Head of caudate nucleus (tissue), 42 donors: ENCODE measurements at places on chromosomes 5 and 9.

- no peak for DNase-seq
Observed at GRCh38 chr9:109319626-109320241, 1.1 kb downstream of the EPB41L4B start.

DNA sequence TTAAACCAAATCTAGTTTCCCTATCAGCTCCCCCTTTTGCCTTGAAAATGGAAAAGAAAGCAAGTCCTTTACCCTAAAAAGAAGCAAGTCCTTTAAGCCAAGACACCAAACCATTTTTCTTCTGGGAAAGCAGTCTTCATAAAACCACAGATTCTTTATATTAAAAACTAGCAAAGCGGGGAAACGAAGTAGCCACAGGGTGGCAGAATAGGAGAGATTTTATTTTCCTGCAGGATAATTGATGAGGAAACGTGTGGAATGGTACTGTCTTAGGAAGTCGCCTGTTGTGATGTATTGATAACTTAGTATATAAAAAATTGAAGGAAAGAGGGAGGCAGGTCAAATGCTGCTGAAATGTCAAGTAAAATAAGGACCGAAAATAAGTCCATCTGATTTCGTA is 41.1 kb downstream of the ZNF883 start:
- DNase-seq: no peak

DNA sequence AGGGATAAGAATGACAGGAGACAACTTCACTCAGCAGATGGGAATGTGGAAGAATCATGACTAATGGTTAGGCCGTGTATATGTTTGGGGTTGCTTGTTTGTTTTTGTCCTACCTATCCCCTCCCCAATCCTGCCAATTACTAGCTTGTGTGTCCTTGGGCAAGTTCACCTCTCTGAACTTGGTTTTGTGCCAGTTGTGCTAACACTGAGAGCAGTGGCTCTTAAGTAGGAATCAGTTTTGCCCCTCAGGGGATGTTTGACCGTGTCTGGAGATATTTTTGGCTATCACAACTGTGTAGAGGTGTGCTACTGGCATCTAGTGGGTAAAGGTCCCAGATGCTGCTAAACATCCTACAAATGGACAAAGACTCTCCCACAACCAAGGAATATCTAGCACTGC is 287.0 kb downstream of the DMRT2 start:
- no peak for DNase-seq

DNA sequence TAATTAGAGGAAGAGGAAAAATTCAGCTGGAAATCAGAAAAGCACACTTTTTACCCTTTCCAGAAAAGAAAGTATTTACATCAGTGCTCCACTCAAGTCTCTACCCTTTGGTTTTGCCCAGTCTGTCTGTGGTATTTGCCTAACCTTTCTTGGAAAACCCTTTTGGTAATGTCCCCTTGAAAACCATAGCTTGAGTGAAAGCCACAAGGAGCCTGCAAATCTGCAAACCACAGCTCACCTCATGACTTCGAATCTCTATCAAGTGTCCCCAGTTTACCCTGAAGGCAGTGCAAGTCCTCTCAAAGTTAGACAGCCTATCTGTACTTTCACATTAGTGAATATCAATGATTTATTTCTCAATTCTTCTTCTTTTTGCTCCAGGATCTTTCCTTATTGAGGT is 162.1 kb upstream of the TSLP start:
- no peak for DNase-seq

DNA sequence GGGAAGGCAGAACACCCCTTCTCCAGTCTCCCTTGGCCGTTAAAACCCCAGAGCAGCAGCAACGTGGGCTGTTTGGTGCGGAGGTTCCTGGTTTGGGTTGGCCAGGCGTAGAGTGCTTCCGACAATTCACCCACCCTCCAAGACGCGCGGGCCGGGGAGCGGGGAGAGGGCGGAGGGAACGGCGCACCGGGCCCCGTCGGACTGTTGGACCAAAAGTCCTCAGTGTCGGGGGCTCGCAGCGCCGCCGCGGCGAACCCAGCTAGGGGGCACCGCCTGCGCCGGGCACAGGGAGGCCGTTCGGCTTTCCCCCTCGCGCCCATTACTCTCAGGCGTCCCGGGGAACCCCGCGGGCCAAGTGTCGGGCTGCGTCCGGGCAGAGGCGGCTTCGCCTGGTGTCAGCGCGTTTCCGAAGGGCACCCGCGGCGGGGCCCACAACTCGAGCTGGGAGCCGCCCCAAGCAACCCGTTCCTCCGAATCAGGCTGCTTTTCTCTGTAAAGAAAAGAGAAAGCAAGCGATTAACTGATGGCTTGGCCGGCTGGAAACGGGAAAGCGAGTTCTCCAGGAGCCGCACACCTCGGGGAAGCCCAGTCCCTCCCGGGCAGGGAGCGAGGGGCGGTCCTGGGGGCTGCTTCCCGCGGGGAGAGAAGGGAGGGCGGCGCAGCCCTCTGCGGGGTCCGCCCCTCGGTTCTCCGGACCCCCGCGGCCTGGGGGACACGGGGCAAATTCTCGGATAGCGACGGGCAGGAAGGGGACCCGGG is 145.5 kb downstream of the ERCC6L2 start:
- peak; percentile 63 for DNase-seq

DNA sequence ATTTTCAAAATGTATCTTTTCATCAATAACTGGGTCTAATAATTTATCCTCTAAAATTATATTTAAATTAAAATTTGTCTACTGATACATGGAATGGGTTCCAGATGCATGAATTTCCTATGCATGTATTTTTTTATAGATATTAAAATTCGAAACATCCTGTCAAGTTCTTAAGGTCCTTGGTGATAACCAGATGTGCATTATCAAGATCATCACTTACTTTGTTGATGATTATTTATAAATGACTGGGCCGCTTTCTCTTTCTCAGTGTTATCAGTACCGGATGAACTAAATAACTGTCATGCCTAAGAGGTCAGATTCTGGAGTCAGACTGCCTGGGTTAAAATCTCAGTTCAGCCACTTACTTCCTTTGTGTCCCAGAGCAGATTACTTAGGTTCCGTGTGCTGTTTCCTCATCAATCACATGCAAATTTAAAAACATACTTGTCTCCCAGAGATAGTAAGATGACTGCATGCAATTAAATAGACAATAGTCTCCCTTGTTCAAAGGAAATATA is 124.3 kb downstream of the TEX10 start:
- DNase-seq: no peak

GRCh38 chr9:121773954-121774714 is 122.7 kb downstream of the DAB2IP start:
- DNase-seq: no peak

- DNase-seq: no peak
Observed at GRCh38 chr5:36887532-36887931, 11.0 kb downstream of the NIPBL start.

- peak; percentile 21 for DNase-seq
Observed at GRCh38 chr9:12702160-12702758, 9.1 kb downstream of the TYRP1 start.

GRCh38 chr9:27519466-27520465 is 4.3 kb upstream of the IFNK start:
- DNase-seq: no peak

DNA sequence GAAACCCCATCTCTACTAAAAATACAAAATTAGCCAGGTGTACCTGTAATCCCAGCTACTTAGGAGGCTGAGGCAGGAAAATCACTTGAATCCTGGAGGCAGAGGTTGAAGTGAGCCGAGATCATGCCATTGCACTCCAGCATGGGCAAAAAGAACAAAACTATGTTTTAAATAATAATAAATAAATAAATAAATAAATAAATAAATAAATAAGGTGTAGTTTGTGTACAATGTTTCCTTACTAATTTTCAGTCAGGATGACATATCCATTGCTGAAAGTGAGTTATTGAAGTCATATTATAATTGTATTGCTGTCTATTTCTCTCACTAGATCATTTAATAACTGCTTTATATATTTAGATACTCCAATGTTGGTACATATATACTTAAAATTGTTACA is 581.5 kb upstream of the DAB2 start:
- no peak for DNase-seq

DNA sequence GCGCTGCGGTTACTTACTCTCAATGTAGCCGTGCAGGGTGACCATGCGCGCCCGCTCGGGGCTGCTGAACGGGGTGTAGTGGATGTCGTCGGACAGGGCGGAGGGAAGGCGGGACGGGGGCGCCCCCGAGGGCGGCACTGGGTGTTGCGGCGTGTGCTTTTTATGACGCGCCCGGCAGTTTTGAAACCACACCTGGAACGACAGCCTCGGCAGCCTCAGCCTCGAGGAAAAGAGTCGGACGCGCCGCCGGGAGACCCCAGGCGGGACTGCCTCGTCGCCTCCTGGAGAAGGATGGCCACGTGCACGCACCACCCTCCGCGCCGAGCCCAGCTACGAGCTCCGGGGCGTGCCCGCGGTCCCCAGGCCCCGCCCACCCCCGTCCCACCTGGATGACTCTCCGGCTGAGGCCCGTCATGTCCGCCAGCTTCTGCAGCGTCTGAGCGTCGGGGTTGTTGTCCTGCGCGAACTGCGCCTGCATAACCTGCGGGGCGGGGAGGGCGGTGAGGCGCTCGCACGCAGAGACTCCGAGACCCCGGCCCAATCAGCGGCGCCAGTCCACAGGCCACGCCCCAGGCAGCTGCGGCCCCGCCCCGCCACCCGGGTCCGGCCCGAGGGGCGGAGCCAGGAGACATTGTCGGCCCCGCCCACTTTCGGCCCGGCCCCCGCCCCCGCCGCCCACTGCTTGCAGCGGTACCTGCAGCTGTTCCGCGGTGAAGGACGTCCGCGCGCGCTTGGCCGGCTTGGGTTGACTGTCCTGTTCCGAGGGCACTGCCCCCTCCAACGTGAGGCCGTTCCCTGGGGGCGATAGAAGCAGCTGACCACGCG is 15.0 kb downstream of the LHX6 start:
- no peak for DNase-seq

DNA sequence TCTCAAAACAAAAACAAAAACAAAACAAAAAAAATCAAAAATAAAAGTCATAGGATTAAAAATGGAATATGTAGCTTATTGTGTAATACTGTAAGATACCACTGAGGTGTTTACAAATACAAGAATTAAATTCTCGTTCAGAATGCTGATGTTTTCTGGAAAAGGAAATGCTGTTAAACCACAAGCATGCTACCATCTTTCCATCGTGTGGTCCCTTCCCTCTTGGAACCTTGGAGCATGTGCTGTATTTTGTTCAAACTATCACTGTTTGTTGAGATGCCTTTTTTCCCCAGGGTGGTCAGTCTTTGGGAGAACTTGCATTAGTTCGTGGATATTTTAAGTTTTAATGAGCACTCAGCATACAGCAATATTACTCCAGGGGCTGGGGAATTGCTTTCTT is 39.7 kb downstream of the SUB1 start:
- DNase-seq: no peak

- no peak for DNase-seq
Observed at GRCh38 chr5:54774281-54775170, 210.9 kb downstream of the ESM1 start.

- DNase-seq: no peak
Observed at GRCh38 chr9:115378241-115378640, 260.3 kb upstream of the TNC start.

DNA sequence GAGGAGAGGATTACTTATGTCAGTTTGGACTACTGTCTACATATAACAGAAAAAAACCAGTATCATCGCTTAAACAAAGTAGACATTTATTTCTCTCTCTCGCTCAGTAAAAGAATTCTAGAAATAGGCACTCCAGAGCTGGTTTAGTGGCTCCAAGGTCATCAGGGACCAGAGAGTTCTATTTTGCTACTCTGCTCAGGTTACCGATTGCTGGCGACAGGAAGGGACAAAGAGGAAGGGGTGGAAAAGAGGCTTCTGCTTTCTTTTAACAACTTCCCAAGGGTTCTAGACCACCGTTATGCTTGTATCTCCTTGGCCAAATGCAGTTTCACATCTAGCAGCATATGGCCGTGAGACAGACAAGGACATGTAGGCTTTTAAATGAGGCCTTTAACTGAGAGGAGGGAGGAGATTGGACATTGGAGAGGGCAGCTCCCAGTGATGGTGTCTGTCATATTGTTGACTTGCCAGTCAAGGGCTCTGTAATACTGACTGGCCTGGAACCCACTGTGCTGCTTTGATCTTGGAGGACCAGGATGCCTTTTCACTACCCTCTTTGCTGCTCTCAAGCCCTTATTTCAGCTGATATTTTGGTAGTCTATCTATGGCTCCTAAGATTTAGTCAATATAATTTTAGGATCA is 15.6 kb upstream of the DCP2 start:
- DNase-seq: no peak

DNA sequence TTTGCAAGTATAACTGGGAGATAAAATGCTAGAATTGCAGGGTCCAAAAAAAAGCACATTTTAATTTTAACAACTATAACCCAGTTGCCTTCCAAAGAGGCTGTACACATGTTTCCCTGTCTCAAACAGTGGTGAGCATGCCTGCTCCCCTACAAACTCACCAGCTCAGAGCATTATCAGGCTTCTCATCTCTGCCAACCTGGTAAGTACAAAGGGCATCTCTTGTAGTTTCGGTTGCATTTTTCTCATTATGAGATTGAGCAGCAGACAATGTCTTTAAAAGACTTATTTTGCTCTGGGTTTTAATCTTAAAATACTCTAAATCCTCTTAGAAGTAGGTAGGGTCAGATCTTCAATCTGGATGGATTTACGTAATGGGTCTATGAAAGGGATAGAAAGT is 107.1 kb upstream of the MSX2 start:
- DNase-seq: no peak

DNA sequence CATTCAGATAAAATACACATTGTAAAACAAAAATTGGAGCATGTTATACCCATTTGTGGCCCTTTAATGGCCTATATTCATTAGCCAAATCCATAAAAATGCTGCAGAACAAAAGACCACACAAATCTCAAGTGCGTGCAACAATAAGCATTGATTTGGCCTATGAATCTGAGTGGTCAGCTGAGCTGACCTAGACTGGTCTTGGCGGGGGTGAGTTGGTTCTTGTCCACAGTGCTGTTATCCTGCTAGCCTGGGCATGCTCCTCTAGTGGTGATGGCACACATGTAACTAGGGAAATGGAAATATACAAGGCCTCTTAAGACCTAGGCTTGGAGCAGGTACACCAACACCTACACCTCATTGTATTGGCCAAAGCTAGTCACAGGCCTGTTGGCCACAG is 122.2 kb upstream of the TBCA start:
- peak; percentile 71 for DNase-seq

DNA sequence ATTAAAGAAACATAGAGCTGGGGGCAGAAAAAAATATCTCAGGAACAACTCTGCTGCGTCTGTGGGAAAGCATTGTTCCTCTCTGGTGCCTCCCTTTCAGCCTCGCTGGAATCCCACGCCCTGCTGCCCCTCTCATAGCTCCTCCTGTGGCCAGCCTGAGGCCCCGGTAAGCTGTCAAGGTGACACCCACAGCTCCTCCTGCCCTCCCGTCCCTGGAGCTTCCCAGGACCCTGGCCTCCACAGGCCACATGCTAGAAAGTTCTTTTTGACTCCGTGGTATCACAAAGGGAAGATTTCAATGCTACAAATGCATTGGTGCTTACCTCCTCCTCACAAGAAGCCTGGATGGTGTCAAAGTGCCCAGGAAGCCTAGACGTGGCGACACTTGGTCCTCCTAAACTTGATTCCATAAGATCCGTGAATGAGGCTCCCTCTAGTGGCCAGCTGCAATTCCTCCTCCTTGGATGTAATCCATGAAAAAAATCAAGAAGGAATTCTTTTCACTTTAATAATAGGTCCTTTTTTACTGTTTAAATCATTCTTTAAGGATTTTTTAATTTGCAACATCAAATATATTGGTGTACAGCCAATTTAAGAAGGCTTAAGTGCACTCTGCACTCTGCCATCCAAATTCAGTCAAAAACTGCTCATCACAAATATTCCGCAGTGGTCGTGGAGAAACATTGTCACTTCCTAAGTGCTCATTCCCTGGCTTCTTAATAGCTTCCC is 104.9 kb downstream of the CFAP90 start:
- peak; percentile 67 for DNase-seq

- DNase-seq: peak; percentile 72
Observed at GRCh38 chr5:98772415-98773213, 849 bp upstream of the RGMB start.

GRCh38 chr9:27653246-27653645 is 80.0 kb upstream of the C9orf72 start:
- no peak for DNase-seq
